GM23338 (cell line): ENCODE measurements at places on chromosomes 6 and 20.

GRCh38 chr6:128124713-128125112 lies 223.9 kb upstream of the THEMIS start:
- DNase-seq, result no peak

DNA sequence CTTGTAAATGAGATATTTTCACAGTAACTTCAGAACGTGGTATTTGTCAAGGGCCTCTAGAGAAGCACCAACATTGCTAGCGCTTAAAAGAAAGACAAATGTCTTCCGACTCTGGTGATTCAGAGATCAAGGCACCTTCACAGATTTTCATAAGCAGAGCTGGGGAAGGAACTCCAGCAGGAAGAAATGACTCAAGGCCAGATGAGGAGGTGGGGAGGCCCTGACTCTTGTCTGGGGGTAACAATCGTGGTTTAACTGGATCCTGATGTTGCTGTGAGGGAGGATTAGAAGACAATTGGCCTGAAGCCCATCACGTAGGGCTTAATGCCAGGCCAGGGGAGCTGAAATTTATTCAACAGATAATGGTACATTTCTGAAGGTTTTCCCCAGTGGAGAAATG lies 122.9 kb upstream of the QKI start:
- DNase-seq, result no peak

- no peak for DNase-seq
Measured at GRCh38 chr20:20549704-20550103, 162.7 kb downstream of the RALGAPA2 start.

DNA sequence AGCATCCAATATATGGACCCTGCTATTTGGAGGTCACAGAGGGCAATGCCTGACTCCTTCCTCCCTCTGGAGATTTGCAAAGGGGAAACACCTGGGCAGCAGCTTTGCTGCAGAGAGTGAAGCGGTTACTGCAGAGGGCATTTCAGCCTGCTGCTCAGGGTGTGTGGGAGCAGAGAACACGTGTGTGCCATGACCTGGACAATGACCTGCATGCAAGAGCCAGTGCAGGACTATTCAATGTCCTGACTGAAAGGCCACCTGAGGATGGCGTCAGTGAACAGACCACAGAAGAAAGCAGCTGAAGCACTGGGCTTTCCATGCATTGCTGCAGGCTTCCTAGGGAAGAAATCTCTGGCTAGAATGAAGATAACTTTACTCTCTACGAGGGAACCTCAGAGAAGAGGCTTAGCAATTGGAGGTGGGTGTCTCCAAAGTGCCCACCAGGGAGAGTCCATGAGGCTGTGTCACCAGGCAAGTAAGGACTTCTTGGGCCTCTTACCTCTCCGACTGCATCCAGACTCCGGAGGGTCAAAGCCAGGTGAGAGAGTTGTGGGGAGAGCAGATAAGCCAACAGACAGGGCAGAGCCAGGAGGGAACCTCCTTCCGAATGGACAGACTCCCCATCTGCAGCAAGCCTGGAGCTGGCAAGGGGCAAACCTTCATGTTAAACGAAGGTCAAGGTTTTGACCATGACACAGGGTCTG lies 52.9 kb upstream of the PMEPA1 start:
- DNase-seq, result no peak

DNA sequence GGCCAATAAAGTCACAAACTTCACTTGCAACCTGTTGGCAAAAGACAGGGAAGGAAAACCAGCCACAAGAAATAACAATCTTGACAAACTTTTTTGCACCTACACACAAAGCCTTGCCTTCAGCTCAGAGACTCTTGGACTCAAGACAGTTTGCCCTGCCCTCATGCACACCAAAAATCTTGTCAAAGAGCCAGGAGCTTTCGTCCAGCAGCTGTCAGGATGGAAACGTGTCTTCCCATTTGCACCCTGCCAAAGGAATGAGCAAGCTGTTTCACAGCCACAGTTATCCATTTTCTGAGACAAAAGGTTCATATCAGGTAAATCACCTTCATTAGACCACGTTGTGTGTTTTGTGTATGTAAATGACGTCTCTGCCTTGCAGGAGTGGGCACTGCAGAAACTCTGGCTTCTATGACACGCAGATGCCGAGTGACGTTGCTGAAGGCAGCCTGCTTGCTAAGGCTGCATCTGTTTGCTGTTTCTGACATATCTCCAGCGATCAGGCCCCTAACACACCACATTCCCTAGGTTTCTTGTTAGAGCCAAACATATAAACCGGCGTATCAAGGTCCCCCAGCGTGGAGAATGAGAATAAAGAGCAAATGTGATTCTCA lies 193.4 kb downstream of the SYNDIG1 start:
- no peak for DNase-seq

- DNase-seq, result no peak
Measured at GRCh38 chr6:71373943-71374342, 85.3 kb downstream of the OGFRL1 start.

DNA sequence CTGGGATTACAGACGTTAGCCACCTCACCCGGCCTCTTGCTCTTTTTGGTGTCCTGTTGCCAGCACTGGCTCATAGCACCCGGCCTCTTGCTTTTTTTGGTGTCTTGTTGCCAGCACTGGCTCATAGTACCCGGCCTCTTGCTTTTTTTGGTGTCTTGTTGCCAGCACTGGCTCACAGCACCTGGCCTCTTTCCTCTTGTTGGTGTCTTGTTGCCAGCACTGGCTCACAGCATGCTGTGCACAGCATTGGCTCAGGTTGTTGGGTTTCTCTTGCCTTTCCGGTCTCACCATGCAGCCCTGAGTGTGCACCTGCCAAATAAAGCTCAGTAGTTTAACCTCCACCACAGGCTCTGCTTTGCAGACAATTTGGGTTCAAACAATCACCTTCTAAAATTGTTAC lies 208.2 kb downstream of the THBS2 start:
- no peak for DNase-seq

DNA sequence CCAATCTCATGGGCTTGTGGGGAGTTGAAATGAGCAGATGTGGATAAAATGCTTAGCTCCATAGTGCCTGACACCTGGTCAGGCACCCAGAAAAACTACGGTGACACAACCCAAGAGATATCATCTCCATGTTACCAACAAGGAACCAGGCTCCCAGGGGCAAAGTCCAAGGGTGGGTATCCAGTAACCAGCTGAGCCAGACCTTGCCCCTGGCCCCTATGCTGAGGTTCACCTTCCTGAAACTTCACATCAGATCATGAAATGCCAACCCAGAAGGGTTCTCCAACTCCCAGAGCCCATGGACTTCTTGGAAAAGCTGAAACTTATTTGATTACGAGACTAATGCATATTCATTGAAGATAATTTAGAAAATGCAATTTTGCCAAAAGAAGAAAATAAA lies 141.8 kb upstream of the KCNG1 start:
- no peak for DNase-seq

GRCh38 chr20:36349384-36350170 lies 43.4 kb downstream of the DLGAP4 start:
- no peak for DNase-seq
